CD4-positive, alpha-beta T cell treated with Interleukin-4 for 1 hour (primary cell): ENCODE measurements at places on chromosomes 1 and 21.

DNA sequence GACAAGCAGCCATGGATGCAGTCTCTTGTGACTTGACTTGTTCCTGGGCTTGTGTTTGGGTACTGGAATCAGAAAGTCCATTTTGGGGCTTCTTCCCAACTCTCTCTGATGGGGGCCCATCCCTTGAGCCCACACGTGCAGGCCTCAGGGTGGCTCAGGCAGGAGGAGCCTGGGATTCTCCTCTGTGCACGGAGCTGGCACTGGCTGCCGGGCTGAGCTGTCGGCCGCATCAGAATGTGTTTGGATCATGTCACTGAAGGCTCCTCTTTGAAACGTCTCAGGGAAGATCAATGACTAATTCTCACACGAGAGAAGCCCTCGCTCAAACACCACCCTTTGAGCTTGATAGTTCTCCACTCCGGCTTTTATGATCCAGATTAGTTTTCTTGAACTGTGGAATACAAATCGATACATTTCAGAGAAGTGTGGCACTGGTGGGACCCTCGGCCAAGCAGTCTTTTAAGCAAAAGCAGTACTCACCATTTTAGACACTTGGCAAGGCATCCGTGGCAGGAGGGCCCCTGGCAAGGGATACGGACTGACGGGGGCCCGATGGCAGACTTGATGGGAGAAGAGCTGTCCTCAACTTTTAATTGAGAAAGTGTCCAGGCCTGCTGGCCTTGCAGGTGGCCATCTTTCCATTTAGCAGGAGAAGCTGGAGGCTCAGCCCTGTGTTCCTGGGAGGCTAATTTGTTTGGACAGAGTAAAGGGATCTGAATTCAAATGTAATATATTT lies 220.7 kb upstream of the C1orf174 start:
- no peak for DNase-seq

DNA sequence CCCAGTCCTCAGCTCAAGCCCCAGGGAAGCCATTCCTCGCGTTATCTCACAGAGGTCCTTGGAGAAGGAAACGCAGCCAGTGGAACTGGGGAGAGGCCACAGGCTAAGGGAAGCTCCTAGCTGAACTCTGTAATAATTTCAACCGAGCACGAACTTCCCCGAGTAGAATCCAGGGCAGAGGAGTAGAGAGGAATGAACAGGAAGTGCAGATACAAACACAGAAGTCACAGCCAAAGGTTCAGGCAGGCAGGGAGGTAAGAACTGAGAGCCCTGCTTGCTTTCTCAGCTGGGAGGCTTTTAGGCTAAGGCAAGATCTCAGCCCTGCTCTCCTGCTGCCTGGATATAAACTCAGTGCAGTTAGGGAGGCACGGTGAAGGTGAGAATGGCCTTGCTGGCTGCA lies 23.7 kb downstream of the WARS2 start:
- no peak for DNase-seq

GRCh38 chr21:37341254-37341960 lies 25.2 kb upstream of the DYRK1A start:
- DNase-seq: no peak

- no peak for DNase-seq
Measured at GRCh38 chr1:91763252-91763651, 122.7 kb downstream of the TGFBR3 start.

DNA sequence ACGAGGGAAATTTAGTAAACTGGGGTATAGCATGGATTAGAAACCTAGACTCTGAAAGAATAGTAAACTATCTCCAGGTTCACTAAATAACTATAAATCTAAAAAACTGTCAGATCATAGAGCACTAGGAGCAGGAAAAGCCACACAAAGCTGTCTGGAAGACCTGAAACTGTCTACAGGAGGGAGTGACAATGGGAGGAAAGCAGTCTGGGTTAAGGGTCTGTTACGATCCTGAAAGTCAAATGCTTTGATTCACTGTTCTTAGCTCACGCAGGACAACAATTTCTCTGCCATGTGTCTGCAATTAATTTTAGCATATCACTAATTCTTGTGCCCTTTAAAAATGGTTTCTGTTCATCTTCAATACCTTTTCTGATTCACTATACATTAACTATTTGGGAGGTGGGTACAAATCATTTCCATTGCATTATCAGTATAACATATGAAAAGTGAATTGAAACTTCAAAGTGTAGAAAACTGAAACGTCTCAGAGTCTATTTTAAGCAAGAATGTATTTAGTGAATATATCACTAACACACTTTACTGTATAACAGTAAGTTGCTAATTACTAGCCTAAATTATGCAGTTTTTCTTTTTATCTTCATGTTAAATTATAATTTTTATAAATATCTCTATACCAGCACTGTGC lies 18.4 kb downstream of the CEP170 start:
- no peak for DNase-seq

GRCh38 chr1:160413716-160414115 lies 13.4 kb downstream of the VANGL2 start:
- no peak for DNase-seq

DNA sequence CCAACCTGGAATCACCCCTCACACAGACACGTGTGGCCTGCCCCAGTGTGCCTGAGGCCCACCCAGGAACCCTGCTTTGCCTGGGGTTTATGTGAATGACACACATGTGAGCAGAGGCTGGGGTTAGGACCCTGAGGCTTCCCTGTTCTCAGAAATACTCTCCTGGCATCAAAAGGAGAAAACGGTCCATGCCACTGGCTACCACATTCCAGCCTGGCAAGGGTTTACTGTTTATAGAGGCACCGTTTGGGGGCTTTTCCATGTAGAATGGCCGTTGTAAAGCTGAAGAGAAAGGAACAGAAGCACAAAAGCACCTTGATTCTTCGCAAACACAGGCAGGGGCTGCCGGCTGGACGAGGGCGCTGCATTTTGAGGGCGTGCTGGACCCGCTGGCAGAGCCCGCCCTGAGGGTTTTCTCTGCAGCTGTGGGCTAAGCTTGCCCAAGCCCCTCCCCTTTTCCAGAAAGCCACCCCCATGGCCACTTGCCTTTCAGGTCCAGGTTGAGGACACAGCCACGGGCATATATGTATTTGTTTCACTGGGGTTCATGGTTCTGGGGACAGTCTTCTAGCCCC lies 13.0 kb downstream of the TFF3 start:
- DNase-seq: no peak

DNA sequence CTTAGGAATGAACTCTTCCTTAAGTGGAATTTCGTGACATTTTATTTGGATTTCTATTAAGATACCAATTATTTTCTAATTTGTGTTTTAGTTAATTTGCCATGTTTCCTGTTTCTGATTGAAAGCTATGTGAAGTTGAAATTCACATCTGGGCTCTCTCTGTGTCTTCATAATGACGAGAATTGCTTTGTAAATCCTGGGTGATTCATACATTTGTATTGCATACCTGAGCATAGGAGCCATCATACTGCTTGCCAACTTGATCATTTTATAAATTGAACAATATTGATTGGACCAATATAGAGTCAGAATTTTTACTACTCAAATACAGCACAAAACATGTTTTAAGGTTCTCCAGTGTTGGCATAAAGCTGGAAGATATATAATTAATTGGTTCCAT lies 817.9 kb downstream of the BRINP3 start:
- DNase-seq: no peak

DNA sequence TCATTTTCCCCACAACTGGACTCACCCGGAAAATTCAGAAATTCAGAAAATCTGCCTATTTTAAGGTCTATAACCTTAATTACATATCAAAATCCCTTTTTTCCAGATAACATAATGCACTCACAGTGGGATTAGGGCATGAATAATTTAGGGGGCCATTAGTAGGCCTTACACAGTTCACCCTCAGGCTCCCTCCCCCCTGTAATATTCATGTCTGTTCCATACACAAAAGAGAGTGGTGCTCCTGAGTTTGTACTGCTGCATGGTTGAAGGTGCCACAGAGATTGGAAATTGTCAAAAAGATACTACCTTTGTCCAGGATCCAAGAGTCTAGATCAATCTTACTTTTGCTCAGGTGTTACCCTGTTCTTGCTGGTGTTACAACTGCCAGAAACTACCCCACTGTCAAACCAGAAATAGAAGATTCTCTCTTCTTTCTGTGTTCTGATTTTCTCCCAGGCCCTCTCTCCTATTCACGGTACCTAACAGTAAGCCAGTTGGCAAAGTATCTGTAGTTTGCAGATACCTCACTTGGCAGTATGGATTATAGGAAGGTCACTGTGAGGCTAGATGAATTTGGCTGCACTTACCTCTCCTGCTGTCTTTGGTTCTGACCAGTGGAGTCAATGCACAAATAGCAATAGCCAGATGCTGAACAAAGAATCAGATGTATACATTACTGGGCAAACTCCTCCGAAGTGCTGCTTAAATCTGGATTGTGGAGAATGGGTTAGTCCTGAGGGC lies 53.2 kb downstream of the C1orf198 start:
- DNase-seq: no peak

- DNase-seq: no peak
Measured at GRCh38 chr1:233367057-233367803, 39.7 kb downstream of the MAP3K21 start.

DNA sequence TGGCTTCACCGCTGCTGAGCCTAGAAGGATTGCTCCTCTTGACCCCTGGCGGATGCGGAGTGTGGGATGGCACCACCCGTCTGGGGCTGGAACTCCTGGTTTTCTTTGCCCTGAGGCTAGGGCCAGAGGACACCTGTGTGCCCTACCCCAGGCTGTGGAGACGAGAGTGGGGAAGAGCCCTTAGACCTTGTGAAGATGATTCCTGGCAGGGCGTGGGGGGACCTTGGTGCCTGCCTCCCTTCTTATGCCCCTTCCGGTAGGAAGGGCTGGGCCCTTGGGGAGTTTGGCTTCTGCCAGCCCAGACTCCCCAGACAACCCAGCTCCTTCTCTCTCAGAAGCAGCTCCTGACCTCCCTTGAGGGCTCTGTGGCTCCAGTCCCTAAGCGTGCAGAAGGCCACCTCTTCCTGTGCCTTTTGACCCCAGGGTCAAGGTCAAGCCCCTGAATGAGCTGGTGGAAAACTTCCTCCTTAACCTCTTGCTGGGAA lies 891 bp downstream of the RPS6KA1 start:
- no peak for DNase-seq

DNA sequence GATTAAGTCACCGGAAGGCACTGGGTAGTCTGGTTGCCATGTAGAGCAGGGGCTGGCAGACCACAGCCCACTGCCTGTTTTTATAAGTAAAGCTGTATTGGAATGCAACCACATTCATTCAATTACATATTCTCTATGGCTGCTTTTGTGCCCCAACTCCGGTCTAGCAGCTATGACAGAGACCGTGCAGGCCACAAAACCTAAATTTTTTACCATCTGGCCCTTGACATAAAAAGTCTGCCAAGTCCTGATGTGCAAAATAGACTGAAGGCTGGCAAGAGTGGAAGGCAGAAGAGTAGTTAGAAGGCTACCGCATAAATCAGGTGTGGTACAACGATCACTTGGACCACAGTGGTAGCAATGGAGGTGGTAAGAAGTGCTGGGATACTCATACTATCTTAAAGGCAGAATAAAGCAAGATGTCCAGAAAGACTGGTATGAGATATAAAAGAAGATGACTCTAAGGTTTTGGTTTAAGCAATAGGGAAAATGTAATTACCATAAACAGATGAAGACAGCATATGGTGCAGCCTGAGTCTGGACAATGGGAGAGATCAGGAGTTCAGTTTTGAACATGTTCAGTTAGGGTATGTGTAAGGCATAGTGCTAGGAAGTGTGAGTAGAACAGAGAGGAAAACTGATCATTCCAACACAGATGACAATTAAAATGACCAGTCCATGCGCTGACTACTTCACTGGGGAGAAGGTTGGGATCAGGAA lies 37.2 kb downstream of the EGLN1 start:
- DNase-seq: no peak

- DNase-seq: no peak
Measured at GRCh38 chr1:112711041-112711440, 4.1 kb downstream of the PPM1J start.

- DNase-seq: no peak
Measured at GRCh38 chr1:76668046-76668445, 199.2 kb upstream of the ST6GALNAC5 start.

GRCh38 chr1:87763483-87763882 lies 434.8 kb downstream of the LMO4 start:
- DNase-seq: no peak

GRCh38 chr1:225435487-225435886 lies 7.6 kb upstream of the LBR start:
- DNase-seq: no peak

GRCh38 chr1:13911697-13912619 lies 212.0 kb downstream of the PRDM2 start:
- DNase-seq: no peak

- DNase-seq: no peak
Measured at GRCh38 chr1:45656573-45657226, 29.6 kb downstream of the GPBP1L1 start.

DNA sequence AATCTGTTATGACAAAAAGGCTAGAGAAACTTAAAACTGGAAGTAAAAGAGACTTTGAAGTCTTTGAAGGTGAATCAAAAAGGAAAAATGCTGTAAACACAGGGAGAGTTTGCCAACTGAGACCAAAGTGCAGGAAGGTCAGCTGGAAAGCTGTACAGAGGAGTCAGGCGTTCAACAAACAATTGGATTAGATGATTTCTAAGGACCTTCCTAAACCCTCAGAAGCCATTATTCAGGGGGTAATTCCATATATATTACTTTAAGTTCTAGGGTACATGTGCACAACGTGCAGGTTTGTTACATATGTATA lies 156.8 kb downstream of the ZBTB18 start:
- no peak for DNase-seq

GRCh38 chr1:31739346-31739745 lies 24.8 kb downstream of the ADGRB2 start:
- peak; percentile 59 for DNase-seq

- no peak for DNase-seq
Measured at GRCh38 chr1:21874328-21874727, 62.3 kb downstream of the LDLRAD2 start.

- DNase-seq: peak; percentile 46
Measured at GRCh38 chr1:11736746-11737639, 1.1 kb downstream of the AGTRAP start.

- DNase-seq: no peak
Measured at GRCh38 chr21:41635874-41636273, 127.9 kb upstream of the TMPRSS2 start.

DNA sequence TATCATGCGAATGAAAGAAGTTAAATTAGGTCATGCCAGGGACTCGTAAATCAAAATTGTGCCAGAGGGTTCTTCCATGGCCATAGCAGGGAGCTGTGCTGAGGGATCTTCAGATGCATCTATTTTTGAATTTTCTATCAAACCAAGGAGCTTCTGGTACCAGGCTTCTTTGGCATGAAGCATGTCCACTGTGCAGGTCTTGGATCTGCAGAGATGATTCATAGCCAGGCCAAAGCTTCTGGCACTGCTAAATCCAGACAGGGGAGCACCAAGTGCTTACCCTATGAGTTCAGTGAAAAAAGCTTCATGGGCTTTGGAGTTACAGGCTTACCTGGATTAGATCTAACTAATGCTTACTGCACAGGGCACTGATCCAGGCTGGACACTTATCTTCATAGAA lies 154.2 kb upstream of the DAB1 start:
- DNase-seq: no peak
